ENCODE measurements at places on chromosomes 7 and 10.

DNA sequence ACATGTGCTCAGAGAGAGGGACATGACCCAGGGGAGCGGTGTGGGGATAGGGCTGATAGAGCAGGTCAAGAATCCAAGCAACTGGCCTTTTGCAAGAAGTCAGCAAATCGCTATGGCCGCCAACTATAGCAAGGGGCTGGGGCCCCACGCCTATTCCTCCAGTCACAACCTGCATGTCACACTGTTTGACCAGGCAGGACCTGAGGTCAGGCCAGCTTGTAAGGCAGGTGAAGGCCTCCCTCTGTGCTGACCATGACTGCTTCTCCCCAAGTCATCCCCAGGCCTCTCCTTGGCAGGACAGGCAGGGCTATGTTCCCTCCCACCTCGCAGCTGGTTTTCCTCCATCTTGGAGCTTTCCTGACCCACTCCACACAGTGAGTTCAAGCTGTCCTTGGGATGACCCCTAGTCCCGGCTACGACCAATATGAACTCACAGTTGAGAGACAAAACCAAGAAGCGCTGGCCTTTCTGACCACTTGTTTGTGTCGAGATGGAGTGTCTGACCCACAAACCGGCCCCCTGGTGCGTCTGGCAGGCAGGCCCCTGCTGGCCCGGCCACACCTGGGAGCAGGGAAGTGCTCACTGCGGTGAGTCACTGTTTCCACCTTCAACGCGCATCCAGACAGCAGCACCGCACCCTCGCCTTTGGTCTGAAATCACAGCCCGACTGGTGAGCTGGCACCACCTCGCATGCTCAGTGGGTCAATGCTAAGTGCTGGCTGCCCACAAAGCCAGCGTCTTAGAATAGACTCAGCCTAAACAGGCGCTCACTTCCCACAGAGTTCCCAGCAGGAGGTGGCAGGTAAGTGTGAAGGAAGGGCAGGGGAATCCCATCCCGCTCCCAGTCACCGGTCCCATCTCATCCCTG lies 81.4 kb downstream of the VWA2 start:
- DNase-seq: no peak

DNA sequence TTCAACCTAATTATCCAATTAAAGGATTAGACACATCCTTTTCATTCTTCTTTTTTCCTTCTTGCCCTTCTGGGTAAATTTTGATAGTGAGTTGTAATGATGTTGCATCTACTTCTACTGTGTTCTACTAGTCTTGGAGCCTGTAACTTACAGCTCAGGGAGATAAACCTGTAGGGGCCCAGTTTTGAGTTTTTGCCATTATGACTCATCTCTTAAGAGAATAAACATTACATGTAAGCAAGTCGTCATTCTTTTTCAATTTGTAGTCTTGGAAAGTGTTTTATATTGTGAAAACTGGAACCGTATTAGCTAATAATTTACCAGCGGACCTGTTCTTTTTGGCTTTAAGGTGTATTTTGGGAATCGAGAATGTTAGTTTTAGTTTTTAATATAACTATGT lies 89.7 kb upstream of the RPA3 start:
- DNase-seq: no peak

DNA sequence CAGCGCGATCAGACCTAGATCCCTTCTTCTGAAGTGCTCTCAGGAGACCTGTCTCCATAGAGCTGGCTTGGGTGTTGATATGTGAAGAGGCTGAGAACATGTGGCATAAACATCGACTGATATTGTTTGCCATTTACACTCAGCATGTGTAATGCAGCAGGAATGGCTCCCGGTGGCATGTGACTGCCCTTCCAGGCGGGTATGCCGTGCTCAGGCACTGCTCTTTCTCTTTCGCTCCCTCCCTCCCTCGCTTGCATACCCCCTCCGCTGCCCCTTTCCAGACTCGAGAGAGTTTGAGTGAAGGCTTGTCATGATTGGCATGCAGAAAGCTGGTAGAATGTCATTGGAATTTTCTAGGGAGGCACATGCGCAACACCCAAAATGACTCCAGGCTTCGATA lies 107.3 kb upstream of the PDCD4 start:
- DNase-seq: no peak

- no peak for DNase-seq
Measured at GRCh38 chr10:86413046-86413728, 46.6 kb upstream of the GRID1 start.

GRCh38 chr7:155799514-155799913 lies 12.7 kb downstream of the SHH start:
- no peak for DNase-seq

GRCh38 chr7:17007841-17008240 lies 126.1 kb upstream of the AGR3 start:
- DNase-seq: no peak

- no peak for DNase-seq
Measured at GRCh38 chr10:73117976-73118743, 7.9 kb downstream of the NUDT13 start.

DNA sequence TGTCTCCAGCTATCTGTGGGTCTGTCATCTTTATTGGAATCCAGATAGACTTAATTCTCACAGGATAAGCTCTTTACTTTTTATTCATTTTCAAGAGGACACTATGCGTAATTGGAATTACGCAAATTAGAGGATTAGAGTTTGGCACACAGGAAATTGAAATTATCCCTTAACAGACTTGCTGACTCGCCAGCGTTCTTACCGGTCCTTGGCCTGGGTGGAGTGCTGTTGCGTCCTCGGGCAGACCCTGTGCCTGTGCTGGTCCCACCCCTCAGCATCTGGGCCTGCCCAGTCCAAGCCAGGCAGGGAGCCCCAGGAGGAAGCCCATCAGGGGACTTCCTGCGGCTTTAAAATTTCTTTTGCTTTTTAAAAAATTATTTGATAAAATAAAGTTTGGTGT lies 101.8 kb downstream of the MKI67 start:
- no peak for DNase-seq

GRCh38 chr10:44673245-44673983 lies 237.7 kb upstream of the TMEM72 start:
- no peak for DNase-seq

- no peak for DNase-seq
Measured at GRCh38 chr7:142506601-142507000, 242.7 kb upstream of the PRSS1 start.

- DNase-seq: peak; percentile 47
Measured at GRCh38 chr7:107694386-107694785, 33.8 kb downstream of the SLC26A4 start.

DNA sequence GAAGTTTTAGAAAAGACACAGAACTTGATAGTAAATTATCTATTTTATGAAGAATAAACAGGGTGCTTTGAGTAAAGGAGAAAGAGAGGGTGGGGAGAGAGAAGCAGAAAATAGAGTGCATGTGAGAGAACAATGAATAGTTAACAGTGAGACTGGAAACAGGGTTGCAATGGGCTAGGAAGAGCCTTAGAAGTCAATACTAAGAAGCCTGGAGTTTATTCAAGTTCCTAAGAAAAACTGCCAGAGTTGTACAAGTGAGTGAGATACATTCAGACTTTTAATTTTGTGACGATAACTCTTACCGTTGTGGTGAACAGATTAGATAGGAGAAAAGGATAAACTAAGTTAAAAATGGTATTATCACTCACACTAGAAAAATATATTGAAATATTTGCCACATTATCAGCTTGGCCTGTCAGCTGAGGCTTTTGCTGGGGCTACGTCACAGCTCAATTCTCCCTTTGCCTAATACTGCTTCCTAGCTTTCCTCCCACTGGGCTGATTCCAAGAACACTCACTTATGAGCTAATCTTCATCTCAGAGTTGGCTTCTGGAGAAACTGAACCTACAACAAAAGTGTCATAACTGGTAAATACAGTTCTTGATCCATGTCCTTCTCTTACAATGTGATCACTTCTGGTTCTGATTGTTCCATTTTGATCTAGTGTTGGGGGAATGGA lies 92.7 kb downstream of the SEMA3D start:
- no peak for DNase-seq

DNA sequence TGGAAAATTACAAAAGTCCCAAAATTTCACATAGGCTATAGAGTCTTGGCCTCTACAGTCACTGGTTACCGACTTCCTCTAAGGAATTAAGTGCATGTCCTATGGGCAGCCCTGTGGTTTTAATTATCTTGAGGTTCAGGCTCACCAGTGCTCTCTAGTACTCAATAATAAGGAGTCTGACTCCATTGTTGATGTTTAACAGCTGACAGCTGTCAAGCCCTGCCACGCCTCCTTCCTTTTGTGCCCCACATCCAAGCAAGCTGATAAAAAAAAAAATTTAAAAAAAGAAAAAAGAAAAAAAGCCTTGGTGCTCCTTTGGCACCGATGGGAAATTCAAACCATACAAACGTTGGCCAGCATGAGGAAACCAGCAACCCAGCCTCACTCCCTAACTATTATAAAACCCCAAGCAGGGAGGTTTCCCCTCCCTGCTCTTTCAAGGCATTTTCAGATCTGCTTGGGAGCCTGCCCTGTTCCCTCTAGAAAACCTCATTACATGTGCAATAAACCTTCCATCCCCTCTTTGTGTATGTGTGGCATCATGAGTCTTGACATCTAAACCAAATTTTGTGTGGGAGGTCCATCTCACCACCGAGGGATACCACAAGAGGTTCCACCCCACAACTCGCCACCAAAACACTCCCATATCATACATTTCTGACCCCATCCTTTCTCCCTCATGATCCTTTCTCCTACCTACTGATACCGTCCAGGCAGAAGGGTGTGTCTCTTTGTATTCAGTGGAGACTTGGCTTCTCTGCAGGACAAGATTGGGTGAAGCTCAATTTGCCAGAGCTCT lies 70.9 kb upstream of the CCDC71L start:
- DNase-seq: no peak

GRCh38 chr10:35554036-35554435 lies 51.1 kb upstream of the GJD4 start:
- no peak for DNase-seq

DNA sequence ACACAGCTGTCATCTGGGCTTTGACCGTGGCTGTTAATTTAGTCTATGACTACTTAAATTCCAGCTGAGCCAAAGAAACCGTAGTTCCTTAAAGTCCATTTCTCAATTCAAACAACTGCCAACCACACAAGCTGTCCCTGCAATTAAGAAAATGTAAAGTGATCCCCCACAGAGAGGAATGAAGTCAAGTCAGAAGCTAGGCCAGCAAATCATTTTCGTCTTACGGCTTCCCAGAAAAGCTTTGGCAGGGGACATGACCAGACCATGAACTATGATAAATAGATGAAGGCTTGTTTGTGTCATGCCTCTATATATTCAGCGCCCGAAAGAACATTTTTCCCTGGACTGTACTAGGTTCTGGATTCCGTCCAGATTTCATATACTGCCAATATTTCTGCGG lies 54.6 kb downstream of the HACD1 start:
- no peak for DNase-seq

DNA sequence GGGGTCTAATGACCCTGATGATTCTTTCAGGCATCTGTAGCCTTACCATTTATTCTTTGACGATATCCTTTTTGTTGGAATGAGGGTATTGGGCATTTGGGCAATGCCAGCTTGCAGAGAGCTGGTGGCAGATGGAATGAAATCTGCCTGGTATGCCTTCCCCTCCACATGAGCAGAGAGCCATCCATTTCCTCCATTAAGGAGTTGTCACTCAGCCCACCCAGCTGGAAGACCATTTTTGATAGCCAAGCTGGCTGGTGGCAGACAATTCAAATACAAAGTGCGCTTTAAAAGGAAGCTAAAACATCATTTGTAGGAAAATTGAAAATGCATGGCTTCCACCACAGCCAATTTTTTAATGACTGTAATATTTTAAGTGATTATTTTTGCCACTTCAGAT lies 240.1 kb upstream of the SLC26A5 start:
- no peak for DNase-seq

DNA sequence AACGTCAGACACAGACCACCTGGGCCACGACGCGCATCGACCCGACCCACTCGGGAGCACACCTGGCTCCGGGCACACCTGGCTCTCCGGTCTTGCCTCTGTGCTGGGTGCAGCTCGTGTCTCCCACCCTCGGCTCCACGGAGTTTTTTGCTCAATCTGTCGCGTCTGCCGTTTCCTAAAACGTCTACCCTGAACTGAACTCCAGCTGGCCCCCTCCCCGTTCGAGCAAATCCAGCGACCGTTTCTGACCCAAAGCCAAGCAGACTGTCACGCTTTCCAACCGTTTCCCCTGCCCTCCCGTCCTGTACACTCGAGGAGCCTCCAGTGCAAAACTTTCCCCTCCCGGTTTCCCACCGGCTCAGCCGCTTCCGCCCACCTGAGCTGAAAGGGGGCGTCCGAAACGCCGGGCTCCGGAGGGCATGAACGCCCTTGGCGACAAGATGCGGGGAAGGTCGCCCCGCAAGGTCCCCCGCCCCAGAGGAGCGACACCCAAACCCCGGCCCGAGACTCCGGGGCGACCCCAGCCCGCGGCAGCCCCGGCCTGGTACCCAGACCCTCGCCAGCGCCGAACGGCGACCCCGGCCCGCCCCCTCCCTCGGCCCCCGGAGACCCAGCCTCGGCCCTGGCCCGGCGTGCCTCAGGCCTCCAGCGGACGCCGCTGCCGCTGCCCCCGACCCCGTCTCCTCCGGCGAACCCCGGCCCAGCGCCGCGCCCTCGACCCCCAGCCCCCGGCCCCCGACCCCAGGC lies 557 bp downstream of the CYTH3 start:
- DNase-seq: no peak

- peak; percentile 9 for DNase-seq
Measured at GRCh38 chr7:108109221-108109908, 20.8 kb downstream of the LAMB4 start.

DNA sequence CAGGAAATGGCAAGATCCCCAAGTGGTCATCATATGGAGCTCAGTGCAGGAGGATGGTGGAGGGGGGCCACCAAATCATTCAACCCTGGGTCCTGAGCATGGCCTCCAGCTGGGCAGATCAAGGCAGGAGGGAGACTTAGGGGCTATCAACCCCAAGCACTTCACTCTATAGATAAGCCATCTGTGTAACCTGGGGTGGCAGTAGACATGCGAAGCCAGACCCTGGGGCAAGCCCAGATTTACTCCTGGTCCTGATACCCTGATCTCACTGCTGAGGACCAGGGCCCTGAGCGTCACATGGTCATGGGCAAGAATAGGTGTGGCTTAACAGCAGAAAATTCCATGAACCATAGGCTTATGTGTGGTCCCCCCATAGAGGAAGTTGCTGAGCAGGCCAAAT lies 173.0 kb upstream of the ADCY1 start:
- no peak for DNase-seq

- DNase-seq: no peak
Measured at GRCh38 chr10:17497446-17498030, 43.1 kb upstream of the ST8SIA6 start.

- DNase-seq: no peak
Measured at GRCh38 chr10:97089209-97089870, 96.4 kb downstream of the SLIT1 start.

DNA sequence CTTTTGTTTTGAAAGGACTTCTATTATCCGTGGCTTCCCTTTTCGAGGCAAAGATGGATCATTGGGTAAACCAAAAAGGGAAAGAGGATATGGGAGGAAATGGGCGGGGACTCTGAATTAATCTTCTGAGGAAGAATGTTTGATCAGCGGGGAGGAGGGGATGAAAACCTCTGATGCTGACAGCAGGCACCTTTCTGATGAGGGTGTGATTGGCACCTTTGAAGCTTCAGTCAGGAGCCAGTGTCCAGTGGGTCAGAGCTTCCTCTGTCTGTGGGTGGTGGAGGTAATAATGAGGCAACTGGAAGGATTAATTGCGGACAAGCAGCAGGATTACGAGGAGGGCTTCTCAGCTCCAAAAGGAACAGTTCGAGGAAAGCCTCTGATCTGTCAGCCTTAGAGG lies 877.6 kb downstream of the LRMDA start:
- no peak for DNase-seq

Measured in globus pallidus (tissue), 1 donor.